ENCODE measurements at places on chromosomes 3 and 15. TPM values are rescaled to one million over a fixed set of nuclear protein-coding genes. Genes with fewer than 3 reads are reported as not detected.

GRCh38 chr15:65558336-65558735 is 28.1 kb downstream of the HACD3 start:
- H3K27me3 ChIP-seq, result no peaks in the 10 kb centered on the region
- no peaks in the 10 kb centered on the region for H3K4me1 ChIP-seq
- no peak for DNase-seq
- no peak overlapping the region for H3K4me3 ChIP-seq
- H3K36me3 ChIP-seq, result peaks cover 46% of the 10 kb centered on the region

TPRG1 gene
- 1.0 TPM for total RNA-seq

GPR171 gene
- total RNA-seq, result 115 TPM

DNA sequence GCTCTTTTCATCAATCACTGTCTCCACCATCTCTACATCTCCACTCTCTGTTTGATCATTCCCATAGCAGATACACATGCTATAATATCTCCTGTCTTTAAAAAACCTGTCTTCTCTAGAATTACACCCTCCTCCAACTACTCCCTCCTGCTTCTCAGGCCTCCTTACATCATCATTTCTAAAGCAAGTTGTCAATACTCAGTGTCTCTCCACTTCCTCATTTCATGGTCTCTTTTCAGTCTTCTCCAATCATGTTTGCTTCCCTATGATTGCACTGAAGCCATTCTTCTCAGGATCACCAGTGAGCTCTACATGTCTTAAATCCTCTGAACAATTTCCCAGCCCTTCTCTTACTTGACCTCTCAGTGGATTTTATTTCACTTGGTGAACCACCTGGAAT is 87.0 kb upstream of the ZNF280D start:
- no peaks in the 10 kb centered on the region for H3K27me3 ChIP-seq
- no peak overlapping the region for H3K27ac ChIP-seq
- H3K4me3 ChIP-seq, result no peak overlapping the region
- no peaks in the 10 kb centered on the region for H3K4me1 ChIP-seq
- no peak for DNase-seq

FAM131A gene
- 3.2 TPM for total RNA-seq

DNA sequence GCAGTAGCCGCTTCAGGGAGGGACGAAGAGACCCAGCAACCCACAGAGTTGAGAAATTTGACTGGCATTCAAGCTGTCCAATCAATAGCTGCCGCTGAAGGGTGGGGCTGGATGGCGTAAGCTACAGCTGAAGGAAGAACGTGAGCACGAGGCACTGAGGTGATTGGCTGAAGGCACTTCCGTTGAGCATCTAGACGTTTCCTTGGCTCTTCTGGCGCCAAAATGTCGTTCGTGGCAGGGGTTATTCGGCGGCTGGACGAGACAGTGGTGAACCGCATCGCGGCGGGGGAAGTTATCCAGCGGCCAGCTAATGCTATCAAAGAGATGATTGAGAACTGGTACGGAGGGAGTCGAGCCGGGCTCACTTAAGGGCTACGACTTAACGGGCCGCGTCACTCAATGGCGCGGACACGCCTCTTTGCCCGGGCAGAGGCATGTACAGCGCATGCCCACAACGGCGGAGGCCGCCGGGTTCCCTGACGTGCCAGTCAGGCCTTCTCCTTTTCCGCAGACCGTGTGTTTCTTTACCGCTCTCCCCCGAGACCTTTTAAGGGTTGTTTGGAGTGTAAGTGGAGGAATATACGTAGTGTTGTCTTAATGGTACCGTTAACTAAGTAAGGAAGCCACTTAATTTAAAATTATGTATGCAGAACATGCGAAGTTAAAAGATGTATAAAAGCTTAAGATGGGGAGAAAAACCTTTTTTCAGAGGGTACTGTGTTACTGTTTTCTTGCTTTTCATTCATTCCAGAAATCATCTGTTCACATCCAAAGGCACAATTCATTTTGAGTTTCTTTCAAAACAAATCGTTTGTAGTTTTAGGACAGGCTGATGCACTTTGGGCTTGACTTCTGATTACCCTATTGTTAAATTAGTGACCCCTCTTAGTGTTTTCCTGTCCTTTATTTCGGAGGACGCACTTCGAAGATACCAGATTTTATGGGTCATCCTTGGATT is at the start of gene MLH1:
Gene MLH1 (plus strand): TSS at position 193 of the 958 bp plus-strand sequence. CDS start 30 bp downstream, at position 223.
- peaks cover 61% of the 10 kb centered on the region for H3K36me3 ChIP-seq
- no peaks in the 10 kb centered on the region for H3K27me3 ChIP-seq
- DNase-seq, result peak; percentile 95
- no peak within 1 kb of the TSS for H3K27ac ChIP-seq

DNA sequence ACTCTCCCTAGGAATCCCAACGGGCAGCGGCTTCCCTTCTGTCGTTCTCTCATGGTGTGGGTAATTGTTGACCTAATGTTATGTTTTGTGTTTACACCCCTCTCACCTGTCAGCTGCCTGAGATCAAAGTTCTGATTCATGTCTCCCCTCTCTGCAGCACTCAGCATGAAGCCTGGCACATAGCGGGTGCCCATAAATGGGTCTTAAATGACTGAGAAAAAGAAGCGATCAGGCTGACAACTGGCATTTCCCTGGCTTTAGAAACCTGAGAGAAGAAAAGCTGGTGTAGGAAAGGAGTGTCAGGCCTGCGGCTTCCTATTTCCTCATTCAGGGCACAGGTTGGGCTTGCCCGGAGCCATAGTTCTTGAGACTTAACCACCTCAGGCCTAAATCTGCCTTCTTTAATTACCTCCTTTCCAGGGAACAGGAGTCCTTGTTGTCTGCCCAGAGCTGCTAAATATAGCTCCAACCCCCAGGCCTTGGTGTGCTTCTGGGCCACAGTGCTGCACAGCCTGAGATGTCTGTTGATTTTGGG is 31.8 kb downstream of the LPP start:
- peaks cover 49% of the 10 kb centered on the region for H3K4me1 ChIP-seq
- no peak overlapping the region for H3K4me3 ChIP-seq
- H3K27me3 ChIP-seq, result peaks cover 2% of the 10 kb centered on the region
- peaks cover 19% of the 10 kb centered on the region for H3K36me3 ChIP-seq
- peak overlapping the region; percentile 64 for H3K27ac ChIP-seq

TRH gene
- not detected for total RNA-seq

SLC9A9 gene
- 6.6 TPM for total RNA-seq

GRM7 gene
- total RNA-seq, result not detected

GOLGA6A gene
- total RNA-seq, result not detected

DNA sequence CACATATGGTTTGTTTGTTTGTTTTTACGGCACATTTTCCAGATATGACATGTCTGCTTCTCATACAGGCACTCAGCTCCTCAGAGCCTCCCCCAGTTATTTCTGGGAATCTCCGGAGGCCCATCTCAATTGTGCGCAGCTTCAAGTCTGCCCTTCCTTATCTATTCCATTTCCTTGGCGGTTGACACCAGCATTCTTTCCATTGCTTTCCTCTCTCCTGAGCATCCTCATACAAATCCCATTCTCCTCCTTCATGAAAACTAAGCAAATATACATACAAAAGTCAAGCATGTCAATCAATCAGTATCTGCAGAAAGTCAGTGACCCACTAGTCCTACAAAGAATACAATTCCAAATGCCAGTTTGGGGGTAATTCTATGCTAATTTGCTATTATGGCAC is 166.7 kb downstream of the SQOR start:
- no peaks in the 10 kb centered on the region for H3K4me1 ChIP-seq
- H3K27me3 ChIP-seq, result peaks cover 2% of the 10 kb centered on the region
- no peaks in the 10 kb centered on the region for H3K36me3 ChIP-seq

- no peak overlapping the region for H3K27ac ChIP-seq
- H3K36me3 ChIP-seq, result peaks cover 10% of the 10 kb centered on the region
These were observed 20.4 kb downstream of the ISG20 start for GRCh38 chr15:88658972-88659931.

EXD1 gene
- not detected for total RNA-seq

DNA sequence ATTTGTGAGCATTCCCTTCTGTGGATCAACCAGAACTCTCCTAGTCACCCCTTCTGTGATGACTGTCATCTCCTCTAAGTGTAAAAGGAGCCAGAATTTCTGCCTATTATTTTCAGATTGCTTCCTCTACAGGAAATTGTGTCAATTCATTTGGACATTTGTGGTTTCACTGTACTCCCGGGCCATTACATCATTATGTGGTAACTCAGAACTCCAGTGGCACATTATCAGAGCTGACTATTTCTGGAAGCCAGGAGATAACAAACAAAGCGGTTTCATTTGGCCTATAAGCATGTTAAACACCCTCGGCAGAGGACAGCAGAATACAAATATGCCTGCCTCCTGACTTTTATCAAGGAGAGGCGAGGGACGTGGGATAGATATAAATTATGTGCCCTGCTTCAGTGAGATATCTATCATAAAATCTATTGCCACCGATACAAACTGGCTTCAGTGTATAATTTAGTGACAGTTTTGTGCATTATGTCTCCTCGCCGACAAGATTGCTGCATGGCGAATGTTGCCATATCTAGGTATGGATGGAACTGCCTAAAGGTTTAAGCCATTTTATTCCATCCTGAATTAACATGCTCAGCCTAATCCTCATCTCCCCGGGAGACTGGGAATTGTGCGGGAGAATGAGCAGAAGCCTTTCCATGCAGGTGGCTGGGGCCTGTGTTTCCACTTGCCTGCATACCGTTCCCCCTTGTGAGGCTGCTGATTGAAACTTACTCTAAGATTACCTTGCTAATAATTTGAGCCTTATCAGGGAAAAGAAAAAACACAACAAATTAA is 193.4 kb upstream of the SEMA6D start:
- H3K4me3 ChIP-seq, result no peak overlapping the region
- no peaks in the 10 kb centered on the region for H3K4me1 ChIP-seq
- H3K27ac ChIP-seq, result no peak overlapping the region
- no peak for DNase-seq
- no peaks in the 10 kb centered on the region for H3K36me3 ChIP-seq
- no peaks in the 10 kb centered on the region for H3K27me3 ChIP-seq

ST3GAL6 gene
- total RNA-seq, result not detected

DNA sequence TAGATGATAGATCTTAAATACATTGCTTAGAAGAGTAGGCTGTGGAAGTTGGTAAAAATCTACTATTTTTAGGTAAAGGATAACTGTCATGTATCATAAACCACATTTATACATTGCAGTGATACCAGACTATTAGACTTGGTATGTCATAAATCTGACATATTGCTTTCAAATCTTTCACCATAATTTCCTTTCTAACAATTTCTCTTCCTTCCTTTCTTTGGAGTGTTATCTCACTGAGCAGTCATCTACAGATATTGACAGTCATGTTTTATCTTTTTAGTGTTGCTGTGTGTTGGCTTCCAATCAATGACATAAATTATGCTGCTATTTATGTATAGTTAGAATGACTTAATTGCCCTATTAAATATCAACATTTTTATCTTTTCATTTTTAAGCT is 588.7 kb downstream of the TUSC7 start:
- no peaks in the 10 kb centered on the region for H3K36me3 ChIP-seq
- H3K4me3 ChIP-seq, result no peak overlapping the region
- H3K27me3 ChIP-seq, result no peaks in the 10 kb centered on the region
- no peaks in the 10 kb centered on the region for H3K4me1 ChIP-seq

DET1 gene
- total RNA-seq, result 1.7 TPM

DNA sequence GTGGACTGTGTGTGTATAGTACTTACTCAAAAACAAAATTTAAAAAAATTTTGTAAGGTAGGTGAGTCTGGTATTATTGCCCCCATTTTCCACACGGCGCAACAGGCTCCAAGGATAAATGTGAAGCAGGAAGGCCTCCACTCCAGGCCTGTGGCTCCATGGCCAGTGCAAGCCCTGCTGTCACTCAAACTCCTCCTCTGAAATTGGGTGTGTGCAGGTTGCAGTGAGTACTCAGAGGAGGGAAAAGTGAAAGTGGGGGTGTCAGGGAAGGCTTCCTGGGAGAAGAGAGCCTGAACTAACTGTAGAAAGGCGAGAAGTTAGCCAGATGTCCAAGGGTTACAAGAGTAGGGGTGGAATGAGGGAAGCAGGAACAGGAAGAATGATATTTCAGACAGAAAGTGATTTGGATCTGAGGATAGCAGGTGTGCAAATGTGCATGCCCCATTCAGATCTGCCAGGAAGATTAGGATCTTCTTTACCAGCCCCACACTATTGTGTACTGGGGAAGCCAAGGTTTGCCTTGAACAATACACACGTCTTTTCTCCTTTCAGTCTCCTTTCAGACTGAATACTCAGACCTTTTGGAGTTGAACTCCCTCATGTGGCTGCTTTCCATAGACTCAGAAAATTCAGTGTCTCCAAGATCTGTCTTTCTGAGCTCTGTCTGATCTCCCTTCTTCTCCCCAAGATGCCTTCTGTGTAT is 48.7 kb upstream of the RYK start:
- H3K4me3 ChIP-seq, result no peak overlapping the region
- no peak overlapping the region for H3K27ac ChIP-seq
- no peaks in the 10 kb centered on the region for H3K36me3 ChIP-seq
- no peak for DNase-seq
- no peaks in the 10 kb centered on the region for H3K4me1 ChIP-seq
- H3K27me3 ChIP-seq, result peaks cover 38% of the 10 kb centered on the region

- peaks cover 36% of the 10 kb centered on the region for H3K36me3 ChIP-seq
- no peak overlapping the region for H3K4me3 ChIP-seq
- no peak for DNase-seq
- H3K27me3 ChIP-seq, result no peaks in the 10 kb centered on the region
- H3K27ac ChIP-seq, result no peak overlapping the region
These were observed 80.4 kb downstream of the ADAM10 start for GRCh38 chr15:58669108-58669507.

- no peak for DNase-seq
- no peak overlapping the region for H3K4me3 ChIP-seq
- no peak overlapping the region for H3K27ac ChIP-seq
These were observed 3.5 kb upstream of the FAM81A start for GRCh38 chr15:59434481-59434880.

- no peaks in the 10 kb centered on the region for H3K36me3 ChIP-seq
- no peak overlapping the region for H3K27ac ChIP-seq
- no peaks in the 10 kb centered on the region for H3K4me1 ChIP-seq
- DNase-seq, result no peak
These were observed 297.9 kb downstream of the RYR3 start for GRCh38 chr15:33608714-33609113.

DNA sequence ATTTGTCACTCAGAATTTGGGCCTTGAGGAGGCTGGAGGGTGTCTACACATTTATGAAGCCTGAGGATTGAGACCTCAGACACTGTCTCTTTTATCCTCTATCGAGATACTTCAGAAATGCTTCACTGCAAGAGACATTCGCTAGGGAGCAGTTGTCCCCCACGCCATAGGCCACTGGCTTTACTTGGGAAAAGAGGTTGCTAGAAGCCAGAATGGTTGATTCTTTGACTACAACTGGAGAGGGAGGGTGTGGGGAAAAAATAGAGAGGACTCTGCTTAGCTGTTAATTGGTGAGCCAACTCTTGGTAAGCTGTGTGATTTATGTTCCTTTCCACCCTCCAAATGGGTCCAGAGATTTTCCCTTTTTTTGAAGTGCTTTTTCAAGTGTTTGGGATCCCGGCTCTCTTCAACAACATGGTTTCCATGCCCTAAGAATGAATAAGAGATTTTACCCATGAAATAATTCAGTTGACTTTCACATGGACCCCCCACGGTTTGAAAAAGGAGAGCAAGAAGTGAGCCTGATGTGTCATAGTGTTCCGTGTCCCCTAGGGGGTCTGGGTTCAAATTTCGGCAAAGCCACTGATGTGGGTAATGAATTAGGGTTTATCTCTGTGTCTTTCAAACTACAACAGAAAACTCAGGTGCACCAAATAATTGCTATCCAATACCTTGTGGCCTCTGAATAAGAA is 2.7 kb downstream of the BOC start:
- no peak overlapping the region for H3K4me3 ChIP-seq
- H3K4me1 ChIP-seq, result peaks cover 11% of the 10 kb centered on the region
- H3K27ac ChIP-seq, result no peak overlapping the region
- no peak for DNase-seq
- no peaks in the 10 kb centered on the region for H3K36me3 ChIP-seq
